ENCODE measurements at places on chromosomes 13 and 19.

GRCh38 chr19:16208847-16209665, 11.3 kb downstream of the AP1M1 start:
- no peak for DNase-seq

- DNase-seq: no peak
These were observed 12.2 kb upstream of the CCDC97 start for GRCh38 chr19:41297628-41298347.

- no peak for DNase-seq
These were observed 102.2 kb upstream of the MBNL2 start for GRCh38 chr13:97119943-97120342.

DNA sequence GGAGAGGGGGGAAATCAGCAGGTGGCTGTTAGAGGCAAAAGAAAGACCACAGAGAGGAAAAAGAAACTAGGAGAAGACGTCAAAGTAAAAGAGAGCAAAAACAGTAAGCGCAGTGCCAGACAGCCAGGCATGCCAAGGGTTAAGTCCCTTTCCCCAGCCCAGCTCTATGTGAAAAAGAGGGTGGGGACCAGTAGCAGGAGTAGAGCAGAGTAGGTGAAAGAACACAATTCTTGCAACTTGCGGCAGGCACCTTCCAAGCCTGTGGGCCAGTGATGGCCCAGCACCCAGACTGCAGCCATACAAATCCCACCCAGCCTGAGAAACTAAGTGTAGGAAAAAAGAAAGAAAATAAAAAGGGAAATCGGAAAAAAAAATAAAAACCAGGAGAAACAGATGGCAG, 64.2 kb upstream of the ZNF85 start:
- no peak for DNase-seq

GRCh38 chr13:96817336-96817941, 176.8 kb downstream of the OXGR1 start:
- peak; percentile 10 for DNase-seq

DNA sequence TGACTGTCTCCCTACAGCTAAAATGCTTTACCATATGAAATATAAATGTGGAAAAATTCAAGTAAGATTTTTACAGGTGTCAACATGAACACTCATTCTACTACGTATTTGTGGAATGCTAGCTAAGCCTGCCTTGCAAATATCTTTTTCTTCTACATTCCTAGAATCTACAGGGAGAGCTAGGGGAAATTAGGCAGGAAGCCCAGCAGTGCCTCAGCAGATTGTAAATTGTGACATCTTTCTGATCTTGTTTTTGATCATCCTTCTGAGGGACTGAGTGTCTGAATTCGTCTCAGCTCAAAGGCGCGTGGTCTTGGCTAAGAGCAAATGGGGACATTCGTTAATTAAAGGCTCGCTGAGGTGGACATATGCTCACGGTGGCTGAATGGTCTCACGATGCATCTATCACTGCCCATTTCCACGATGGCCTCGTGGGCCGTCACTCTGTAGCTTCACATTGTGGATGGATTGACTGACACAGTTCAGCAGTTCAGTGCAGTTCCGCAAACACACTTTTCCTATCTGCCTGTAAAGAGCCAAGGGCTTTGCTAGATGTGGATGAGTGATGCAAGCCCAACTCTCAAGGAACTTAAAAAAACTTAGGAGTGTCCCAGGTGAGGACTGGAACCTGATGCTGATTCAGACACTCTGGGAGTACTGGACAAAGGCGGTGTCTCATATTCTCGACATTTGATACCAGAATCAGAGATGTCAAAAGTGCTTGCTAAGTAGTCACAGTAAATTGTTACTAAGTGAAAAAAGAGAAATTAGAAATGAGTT, 562.5 kb downstream of the EFNB2 start:
- no peak for DNase-seq

DNA sequence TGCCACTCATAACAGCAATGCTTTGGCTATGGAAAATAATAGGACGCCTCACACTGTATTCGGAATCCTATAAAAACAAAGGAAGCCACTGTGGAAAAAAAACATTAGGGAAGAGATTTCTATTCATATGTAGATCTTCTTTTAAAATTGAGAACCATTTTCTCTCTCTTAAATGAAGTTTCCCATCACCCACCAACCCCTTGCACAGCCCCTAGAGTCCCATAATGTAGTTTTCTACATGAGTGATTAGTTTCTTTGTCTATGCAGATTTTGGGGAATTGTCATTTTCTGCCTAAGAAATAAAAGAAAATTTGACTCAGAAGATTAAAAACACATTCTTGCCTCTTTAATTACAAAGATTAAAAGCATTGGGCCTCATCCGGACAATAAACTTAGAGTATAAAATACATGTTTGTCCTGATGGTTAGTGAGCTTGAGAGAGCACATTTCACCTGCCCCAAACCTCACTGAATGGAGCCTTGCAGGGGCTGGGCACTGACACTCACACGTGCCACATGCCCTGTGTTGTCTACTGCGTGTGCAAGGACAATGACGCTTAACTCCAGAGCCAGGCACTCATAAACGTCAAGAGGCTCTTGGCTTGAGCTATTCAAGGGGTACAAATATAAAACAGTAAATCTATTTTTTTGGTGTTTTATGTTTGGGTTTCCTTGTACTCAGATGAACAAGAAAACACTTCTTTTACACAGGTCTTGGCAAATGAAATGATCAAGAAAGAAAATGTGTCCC, 40.0 kb upstream of the KL start:
- DNase-seq: no peak

- DNase-seq: no peak
These were observed 71.6 kb downstream of the LATS2 start for GRCh38 chr13:20989656-20990321.

DNA sequence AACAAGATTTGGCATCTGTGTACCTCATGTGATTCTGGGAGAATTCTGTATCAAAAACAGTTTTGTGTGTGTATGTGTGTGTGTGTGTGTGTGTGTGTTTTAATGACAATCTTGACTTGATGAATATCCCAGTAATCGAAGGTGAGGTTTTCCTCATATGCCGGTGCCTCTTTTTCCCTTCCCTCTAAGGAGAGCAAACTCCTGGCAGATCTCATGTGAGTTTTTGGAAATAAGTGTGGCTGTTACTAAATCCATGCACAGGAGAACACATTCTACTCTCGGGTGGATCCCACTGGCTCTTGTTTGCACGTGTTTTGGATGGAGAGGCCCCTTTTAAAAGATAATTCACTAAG, 29.0 kb upstream of the CEBPG start:
- DNase-seq: no peak

DNA sequence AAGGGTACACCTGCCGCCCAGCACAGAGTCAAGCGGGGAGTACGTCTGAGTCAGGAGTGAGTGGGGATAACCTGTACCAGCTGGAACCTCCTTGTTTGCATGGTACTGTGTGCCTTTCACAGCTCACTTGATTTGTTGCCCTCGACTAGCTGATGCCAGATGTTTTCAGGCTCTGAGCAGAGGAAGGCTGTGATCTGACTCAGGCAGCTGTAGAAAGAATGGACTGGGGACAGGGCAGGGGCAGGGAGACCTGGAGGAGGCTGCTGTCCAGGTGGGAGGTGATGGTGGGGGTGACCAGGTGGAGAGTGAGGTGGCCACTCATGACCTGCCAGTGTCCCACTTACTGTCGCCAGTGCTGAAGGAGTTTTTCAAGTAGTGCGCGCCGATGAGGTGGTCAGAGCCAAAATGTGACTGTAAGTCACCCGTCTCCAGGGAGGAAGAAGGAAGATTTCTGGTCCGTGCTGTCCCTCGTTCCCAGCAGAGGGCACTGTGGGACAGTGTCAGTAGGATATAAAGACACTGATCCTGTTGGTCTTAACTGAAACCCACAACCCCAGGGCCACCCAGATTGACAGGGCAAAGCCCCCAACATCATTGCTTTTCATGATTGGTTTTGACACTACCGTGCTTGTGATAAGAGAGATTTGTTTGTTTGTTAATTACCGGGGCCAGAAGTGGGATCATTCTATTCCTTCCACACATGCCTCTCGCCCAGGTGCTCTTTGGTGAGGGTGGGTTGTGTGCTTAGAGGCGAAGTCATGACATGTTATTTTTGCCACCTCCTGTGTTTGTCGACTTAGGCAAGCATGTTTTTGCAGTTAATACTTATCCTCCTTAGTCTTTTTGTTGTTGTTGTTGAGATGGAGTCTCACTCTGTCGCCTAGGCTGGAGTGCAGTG, 128.4 kb downstream of the DPF1 start:
- peak; percentile 70 for DNase-seq

Data from endothelial cell of umbilical vein (primary cell).